Left renal cortex interstitium (tissue), 4 donors: ENCODE measurements at places on chromosomes 1 and 21. TPM values are rescaled to one million over a fixed set of nuclear protein-coding genes. Genes with fewer than 3 reads are reported as not detected.

DNA sequence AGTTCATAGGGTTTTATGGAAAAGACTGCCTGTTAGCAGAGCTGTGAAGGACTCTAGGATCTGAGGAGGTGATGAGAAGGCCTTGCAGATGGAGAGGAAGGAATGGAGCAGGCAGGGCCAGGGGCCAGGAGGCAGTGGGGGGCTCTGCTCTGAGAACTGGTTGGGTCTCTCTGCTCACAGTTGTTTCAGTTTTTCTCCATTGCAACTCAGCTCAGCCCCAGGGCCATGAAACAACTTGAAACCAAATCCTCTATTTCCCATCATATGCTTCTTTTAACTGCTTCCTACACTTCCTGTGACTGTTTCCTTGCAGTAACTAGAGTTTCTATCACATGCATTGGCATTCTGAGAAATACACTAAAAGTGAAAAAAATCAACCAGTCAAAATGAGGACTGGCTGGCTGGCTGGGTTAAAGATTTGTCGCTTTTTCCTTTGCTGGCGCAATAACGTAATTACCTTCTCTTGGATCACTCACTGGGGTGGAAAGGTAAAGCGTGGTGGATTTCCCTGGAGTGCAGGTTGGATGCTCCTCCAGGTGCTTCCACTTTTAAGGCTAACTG, 172.0 kb downstream of the CDC7 start:
- DNase-seq, result no peak

DNA sequence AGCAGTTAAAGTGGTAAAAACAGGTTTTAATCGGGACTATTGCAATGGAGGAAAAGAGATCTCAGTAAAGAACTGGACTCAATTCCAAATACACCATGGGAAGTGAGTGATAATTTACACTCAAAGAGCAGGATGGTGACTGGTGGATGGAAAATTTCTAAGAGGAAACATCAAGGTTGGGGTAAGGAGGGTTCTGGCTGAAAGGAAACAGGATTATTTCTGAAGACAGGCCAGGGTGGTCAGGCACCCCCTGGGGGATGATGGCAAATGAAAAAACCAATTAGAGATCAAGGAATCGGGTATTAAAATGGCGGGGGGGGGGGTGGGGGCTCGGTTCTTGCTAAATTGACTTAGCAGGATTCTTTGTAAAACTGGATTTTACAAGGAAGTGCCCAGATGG, 12.3 kb upstream of the HSD11B1 start:
- no peak for DNase-seq

DNA sequence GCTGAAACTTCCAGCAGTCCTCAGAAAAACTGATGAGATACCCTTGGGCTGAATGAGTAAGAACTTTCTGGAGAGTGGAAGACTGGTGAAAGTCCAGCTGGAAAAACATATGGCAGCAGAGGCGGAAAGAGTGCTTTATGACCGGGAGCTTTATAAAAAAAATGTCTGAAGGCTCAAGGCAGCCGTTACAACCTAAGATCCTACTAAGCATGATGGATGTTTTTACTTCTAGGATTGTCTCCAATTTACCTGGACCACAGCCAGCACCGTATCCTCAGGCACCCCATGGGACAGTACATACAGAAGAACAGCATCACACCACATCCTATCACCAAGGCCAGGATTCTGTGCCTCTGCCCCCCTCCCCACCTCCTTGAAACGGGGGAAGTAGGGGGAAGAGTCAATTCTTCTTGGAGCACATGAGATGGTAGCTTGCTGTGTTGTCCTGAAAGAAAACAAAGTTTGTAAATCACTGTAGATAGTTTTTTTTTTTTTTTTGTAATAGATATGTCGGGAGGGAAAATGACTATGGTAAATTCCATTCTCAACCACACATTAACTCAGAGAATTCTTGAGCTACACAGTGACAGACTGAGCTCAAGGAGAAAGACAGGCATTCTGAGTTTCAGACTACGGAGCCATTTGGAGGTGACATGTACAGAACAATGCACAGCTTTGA, 11.8 kb upstream of the IRF2BP2 start:
- no peak for DNase-seq

DNA sequence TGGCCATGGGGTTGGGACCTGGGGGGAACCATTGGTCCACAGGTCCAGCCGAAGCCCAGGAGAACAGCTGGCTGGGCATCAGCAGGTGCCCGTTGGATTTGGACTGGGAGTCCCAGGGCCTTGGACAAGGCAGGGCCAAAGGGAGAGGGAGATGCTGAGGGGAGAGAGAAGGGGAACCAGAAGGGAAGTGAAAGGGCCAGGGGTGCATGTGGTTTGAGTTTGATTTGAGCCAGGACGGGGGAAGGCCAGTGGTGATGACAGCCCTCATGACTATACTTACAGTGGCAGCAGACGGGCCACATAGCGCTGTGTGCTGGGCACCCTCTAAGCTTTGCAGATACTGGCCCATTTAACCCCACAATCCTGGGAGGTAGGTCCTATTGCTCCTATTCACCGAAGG, 18.8 kb downstream of the AGRN start:
- no peak for DNase-seq

DNA sequence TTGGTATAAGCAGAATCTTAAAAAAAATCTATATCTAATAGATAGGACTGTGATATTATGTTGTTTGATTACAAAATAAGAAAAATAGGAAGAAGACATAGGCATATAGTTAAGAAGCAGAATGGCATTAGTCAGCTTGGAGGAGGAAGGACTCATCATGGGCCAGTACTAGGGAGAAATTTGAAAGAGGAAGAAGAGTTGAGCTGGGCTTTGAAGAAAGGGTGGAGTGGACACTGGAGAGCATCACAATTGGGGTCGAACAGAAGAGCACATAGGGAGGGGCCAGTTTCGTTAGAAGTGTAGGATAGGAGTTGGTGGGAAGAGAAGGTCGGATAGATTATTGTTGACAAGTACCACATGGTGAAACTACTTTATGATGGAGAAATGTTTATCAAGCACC, 129.3 kb downstream of the CACHD1 start:
- DNase-seq, result no peak

KCNA2 gene
- polyA plus RNA-seq, result 0.34 TPM

DNA sequence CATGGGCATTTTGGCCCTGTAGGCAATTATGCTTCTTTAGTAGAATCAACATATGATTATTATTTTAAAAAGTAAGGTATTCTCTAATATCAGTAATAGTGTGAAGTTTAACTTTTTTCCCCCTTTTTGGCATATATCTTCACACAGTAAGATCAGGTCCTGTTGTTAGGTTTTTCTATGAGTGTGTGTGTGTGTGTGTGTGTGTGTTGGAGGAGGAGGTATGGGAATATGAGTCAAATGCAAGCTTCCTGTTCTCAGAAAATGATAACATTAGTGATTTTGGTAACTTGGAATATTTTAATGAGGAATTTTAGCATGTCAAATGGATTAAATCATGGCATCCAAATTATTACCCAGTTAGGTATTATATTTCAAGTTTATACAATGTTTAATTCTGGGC, 65.8 kb upstream of the BCL10 start:
- no peak for DNase-seq

- DNase-seq, result no peak
Measured at GRCh38 chr21:37058261-37058660, 14.6 kb downstream of the PIGP start.

DNA sequence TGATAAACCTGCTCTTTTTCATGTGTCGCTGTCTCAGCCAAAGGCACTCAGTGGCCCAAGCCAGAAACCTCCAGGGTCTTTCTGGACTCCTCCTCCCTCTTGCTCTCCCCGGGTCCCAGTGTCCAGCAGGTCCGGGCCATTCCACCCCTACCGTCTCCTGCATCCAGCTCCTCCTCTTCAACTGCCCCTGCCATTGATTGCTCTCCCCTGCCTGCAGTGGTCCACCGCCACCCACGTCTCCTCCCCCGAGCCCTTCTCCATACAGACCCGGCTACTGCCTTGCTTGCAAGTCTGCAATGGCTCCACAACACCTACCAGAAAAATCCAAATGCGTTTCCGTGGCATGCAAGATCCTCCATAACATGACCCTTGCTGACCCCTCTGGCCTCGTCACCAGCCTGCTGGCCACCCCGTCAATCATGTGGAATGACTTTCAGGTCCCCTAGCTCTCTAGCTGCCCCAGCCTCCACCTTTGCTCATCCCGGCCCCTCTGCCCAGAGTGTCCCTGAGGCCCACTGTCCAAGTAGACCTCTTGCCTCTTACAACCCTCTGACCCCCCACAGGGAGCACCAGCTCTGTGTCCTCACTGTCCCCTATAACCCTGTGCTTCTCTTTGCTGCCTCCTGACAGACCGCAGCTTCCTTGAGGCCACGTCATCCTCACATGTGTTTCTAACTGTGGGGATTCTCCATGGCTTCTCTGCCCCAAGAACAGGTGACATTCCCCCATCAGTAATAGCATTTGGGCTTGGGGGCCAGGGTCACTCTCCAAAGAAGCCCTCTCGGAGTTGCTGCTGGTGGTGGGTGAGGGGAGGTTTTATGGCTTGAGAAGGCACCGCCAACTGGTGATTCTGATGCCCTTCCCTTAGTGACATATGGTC, 15.0 kb downstream of the CACNA1S start:
- DNase-seq, result no peak

DNA sequence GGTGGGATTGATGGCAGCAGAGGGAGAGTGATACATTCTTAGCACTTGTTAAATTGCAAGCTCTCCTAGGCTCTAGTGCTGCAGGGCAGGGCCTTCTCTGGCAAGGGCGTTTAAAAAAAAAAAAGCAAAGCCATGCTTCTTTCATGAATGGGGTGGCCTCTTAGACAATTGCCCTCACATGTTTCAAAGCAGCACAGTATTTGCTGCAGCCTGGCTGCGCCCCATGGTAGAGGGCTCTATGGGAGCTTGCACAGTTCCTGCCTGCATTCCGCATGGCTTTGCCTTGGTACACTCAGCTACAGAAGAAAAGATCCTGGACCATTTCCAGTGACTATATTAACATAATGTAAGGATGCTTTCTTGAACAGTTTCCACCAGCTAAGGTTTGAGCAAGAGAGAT, 267.2 kb downstream of the ZNF648 start:
- no peak for DNase-seq

DNA sequence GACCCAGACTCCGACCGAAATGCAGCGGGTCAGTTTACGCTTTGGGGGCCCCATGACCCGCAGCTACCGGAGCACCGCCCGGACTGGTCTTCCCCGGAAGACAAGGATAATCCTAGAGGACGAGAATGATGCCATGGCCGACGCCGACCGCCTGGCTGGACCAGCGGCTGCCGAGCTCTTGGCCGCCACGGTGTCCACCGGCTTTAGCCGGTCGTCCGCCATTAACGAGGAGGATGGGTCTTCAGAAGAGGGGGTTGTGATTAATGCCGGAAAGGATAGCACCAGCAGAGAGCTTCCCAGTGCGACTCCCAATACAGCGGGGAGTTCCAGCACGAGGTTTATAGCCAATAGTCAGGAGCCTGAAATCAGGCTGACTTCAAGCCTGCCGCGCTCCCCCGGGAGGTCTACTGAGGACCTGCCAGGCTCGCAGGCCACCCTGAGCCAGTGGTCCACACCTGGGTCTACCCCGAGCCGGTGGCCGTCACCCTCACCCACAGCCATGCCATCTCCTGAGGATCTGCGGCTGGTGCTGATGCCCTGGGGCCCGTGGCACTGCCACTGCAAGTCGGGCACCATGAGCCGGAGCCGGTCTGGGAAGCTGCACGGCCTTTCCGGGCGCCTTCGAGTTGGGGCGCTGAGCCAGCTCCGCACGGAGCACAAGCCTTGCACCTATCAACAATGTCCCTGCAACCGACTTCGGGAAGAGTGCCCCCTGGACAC, 534 bp downstream of the C1orf56 start:
- DNase-seq, result no peak

- DNase-seq, result no peak
Measured at GRCh38 chr1:68016381-68016780, 34.0 kb downstream of the DIRAS3 start.

FAM151A gene
- 23.0 TPM for polyA plus RNA-seq

GRCh38 chr21:31395268-31395667, 51.2 kb upstream of the TIAM1 start:
- no peak for DNase-seq

DNA sequence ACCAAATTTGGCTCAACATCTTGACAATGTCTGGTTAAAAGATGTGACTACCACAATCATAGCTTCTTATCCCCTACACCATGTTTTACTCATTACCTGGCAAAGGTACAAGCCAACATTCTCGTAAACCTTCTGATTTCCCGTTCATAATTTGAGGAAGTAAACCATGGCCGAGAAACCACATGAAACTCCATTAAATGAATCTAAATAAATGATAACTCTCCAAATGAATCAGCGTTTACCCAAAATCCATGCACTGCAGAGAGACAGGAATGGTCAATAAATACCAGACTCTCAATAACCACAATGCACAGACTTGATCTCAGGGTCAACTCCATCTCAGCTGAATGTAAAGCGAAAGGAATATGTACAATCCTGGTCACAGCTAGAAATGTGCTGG, 125.2 kb downstream of the TYW3 start:
- DNase-seq, result no peak
